ENCODE measurements at places on chromosomes 16 and 17. TPM values are rescaled to one million over a fixed set of nuclear protein-coding genes. Genes with fewer than 3 reads are reported as not detected.

The SLC52A1 gene
- 0.08 TPM for polyA plus RNA-seq

- DNase-seq = no peak
Measured at GRCh38 chr17:72165867-72166439, 45.1 kb downstream of the SOX9 start.

DNA sequence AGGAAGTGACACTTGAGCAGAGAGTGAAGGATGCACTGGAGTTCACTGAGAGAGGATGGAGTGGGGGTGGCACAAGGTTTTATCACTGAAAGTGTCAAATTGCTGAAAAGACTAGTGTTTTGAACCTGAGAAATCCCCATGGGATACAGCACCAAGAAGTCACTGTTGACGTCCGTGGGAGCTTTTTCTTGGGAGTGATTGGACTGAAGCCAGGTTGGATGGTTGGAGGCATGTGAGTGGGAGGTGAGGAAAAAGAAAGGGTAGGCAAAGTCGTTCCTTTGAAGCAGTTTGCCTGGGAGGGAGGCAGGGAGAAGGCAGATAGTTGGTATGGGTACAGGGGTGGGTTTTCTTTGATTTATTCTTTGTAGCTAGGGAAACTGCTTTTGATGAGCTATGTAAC, 39.9 kb upstream of the SDK2 start:
- no peak for DNase-seq

GRCh38 chr17:65953316-65954147, 238.4 kb downstream of the CEP112 start:
- DNase-seq = no peak

The RSAD1 gene
- polyA plus RNA-seq = 37.3 TPM

DNA sequence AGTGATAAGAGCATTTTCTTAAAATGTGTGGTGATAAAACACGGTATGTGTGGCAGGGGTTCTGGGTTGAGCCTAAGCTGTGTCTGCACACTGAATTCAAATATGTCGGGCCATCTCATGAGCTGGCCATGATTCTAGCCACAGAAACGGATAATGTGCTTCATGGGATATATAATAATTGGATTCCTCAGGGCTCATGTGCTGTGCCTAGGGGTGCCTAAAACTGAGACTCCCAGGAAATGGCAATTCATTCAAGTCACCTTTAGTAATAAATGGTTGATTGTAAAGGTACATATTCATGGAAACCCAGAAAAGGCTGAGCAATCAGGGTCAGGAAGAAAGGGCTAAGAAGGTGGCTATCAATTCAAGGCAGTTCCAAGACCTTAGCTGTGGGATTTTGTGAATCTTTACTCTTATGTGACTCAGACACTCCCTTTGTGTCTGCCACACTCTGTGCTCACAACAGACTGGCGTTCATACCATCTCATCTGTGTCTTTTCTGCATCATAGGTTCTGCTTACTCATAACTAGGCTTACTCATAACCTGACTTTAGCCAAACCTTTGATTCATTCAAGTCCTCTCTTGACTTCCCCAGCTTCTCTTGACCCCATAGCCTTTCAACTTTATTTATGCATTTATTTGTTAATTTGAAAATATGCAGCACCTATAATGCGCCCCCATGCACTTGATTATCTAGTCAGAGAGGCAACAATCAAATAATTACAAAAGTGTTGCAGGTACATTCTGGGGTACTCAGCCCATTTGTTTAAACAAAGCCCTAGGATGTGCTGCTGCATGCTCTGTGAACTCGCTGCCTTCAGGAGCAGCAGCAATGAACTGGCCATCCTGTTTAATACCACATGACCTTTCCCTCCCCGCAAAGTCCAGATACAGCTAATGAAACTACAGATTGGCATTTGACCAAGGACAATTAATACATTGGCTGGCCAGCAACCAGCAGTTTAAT, 28.4 kb upstream of the MED13 start:
- DNase-seq = no peak

The NEUROD2 gene
- polyA plus RNA-seq = 0.05 TPM

GRCh38 chr17:45410144-45411091, 22.3 kb downstream of the ARHGAP27 start:
- DNase-seq = no peak

DNA sequence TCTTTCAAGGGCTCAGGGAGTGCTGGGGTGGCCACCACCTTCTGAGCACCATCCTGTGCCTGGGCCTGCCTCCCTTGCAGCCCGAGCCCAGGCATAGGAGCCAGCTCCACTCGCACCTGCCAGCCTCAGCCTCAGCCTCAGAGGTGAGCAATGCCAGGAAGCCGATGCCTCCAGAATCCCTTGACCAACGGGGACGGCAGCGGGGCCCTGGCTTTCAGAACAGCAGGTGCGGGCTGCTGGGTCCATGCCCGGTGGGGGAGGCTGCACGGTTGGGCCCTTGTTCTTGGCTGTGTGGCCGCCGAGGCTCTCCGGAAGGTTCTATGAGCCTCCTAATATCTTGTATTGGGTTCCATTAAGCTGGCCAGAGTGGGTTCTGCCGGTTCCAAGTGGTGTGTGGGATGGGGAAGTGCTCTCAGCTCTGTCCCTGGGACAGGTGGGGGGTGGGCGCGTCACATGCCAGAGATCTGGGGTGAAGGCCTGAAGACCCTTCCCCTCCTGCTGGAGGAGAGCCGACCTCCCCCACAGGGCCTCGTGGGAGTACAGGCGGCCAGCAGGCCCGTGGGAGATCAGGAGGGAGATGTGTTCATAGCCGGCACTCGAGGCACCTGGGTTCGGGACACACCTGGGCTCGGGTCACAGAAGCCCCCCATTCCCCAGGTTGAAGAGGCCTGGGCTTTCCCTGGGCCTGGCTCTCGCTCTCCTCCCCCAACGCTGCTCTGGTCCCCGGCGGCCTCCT, 27.0 kb downstream of the NPTX1 start:
- DNase-seq = no peak

The LLGL2 gene
- polyA plus RNA-seq = 6.4 TPM

The TPSD1 gene
- polyA plus RNA-seq = 0.49 TPM

DNA sequence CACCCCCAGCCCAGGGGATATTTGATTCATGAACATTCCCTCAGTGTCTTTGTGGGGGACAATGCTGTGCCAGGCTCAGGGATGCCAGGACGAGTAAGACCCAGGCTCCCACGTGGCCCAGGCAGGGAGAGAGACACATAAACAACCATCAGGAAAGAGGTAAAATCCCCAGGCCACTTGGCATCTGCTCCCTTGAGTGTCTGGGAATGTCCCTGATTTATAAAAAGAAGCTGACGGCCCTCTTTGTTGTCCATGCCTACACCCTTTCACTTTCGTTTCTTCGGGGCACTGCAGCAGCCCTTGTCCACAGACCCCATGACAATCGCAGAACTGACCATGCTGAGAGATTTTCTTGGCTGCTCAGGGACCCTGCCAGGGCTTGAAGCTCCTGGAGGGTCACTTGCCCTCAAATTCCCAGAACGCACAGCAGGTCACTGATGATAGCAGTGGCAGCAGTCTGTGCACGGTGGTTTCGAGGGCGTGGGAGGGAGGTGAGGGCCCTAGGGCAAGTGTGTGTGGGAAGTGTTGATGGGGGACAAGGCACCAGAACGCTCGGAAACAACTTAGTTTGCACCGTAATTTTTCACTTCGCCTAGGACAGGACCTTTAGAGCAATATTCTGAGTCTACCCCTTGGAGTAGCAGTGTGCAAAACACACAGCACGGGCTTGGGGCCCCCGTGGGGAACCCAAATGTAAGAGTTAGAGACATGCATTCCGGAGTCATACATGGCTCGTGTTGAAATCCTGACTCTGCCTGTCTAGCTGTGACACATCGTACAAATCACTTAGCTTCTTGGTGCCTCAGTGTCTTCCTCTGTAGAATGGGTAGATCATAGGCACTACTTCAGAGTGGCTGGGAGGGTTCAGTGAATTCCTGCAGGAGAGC, 4.7 kb downstream of the NOD2 start:
- DNase-seq = no peak

DNA sequence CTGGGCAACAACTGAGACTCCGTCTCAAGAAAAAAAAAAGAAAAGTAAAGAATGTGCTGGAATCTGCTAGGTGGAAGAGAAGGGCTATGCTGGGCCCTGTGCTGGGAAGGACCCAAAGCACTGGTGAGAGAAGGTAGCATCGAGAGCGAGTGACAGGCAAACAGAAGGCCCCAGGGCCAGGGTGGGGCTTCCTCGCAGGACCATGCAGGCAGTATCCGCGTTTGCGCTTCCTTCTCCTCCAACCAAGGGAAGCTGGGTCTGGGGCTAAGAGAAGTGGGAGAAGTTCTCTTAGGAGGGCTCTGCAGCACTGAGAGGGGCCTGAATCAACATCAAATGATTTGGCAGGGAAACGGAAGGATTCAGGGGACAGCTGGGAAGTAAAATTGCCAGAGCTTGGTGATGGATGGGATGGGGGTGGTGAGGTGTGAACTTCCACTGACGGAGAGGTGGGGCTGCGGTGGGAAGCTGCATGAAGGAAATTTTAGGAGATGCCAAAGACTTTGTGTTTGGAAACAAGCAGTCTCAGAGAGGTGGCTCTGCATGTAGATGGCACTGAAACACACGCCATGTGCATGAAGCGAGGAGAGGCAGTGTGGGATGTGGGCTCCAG, 5.2 kb upstream of the ECI1 start:
- DNase-seq = no peak

DNA sequence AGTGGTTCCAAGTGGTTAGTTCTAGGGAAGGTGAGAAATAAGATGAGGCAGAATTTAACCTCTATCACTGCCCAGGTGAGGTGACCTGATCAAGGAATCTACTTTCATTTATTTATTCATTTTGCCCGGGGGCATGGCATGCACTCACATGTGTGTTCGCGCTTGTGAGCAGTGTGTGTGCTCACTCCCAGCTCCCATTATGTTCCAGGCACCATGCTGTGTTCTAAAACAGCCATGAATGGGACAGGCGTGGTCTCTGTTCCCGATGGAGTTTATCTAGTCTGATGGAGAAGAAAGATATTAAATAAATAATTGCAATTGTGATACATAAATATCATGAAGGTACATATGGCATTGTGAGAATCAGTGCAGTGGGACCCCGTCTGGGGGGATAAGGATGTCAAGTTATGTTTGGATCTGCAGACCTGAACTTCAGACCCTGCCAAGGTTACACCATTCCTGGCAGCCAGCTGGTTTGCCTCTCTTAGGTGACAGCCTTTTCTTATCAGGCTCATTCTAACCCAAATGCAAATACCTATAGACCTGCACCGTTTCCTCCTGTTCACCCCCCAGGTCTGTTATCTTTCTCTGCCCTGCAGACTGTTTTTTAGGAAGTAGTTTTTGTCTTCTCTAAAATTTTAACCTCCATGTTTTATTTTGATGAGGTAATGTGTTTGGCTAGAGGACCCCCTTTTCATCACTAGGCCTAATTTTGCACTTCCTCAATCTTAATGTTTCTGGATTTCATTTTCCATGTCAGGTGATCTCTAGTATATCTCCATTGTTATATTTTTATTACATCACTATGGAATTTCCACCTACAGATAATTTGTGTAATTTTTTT, 11.8 kb downstream of the CYB5B start:
- no peak for DNase-seq

- no peak for DNase-seq
Measured at GRCh38 chr16:61415126-61415525, 621.1 kb downstream of the CDH8 start.

The C16orf92 gene
- not detected for polyA plus RNA-seq

The ADAD2 gene
- 0.94 TPM for polyA plus RNA-seq

DNA sequence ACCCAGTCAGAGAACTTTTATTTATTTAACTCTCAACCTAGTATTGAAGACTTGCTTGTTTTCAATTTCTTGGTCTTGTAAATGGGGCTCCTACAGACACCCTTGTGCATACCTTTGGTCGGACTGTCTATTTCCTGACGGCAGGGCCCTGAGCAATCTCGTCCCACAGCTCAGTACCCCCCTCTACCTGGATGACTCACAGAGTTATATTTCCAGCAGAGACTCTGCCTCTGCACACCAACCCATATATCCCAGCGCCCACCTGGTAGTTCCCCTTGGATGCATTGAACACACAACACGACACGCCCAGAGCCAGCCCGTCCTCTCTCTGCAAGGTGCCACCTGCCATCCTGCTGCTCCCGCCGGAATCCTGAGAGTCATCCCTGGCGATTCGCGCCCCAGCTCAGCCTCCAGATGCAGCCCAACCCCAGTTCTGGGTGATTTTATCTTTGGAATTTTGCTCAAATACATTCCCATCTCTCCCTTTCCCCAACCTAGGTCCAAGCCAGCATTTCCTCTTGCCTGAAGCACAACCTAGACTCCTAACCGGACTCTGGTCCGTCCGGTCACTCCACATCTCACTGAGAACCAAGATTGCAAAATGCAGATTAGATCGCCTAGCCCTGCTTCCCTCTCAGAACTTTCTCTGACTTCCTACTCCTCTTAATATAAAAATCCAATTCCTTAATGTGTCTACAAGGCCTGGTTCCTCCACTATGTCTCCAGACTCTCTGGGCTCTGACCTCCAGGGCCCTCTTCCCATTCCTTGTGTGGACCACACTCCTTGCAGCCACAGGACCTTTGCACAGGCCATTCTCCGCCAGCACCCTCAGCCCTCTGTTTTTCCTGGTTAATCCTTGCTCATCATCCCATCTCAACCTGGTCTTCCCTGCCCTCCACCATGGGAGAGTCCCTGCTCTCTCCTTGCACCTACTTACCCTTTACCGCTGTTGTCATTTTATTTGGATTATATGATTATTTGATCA, 129.2 kb downstream of the SEC14L1 start:
- no peak for DNase-seq

DNA sequence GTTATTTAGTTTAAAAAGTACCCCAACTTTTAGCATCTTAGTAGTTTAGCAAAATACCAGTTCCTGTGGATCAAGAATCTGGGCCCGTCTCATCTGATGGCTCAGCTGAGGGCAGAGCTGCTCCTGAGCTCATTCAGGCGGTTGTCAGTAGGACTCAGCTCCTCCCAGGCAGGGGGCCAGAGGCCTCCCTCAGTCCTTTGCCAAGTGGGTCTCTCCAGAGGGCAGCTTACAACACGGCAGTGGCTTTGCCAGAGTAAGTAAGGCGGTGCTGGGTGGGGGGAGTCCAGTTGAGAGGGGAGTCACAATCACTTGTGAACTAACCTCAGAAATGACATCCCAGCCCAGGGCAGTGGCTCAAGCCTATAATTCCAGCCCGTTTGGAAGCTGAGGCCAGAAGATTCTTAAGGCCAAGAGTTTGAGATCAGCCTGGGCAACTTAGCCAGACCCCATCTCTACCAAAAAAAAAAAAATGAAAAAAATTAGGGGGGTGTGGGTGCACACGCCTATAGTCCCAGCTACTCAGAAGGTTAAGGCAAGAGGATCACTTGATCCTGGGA, 81.5 kb upstream of the MED9 start:
- DNase-seq = no peak

- no peak for DNase-seq
Measured at GRCh38 chr17:48543854-48544348, 1.0 kb downstream of the HOXB2 start.

- DNase-seq = no peak
Measured at GRCh38 chr16:7161891-7162290, 170.8 kb upstream of the RBFOX1 start.

DNA sequence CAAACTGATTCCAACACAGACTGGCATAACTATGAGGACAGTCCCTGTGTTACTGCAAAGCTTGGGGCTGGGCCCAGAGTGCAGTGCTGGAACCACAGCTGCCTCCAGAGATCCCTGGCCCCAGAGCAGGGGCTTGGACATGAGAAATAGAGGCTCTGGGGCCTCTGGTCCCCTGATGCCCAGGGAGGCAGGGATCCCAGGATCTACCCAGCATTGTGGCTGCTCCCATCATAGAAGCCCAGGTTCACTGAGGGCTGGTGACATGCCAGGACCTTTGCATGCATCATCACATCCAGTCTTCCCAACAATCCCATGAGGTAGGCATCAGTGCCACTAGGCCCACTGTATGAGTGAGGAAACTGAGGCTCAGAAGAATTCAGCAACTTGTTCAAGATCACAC, 95.8 kb downstream of the TMEM132E start:
- DNase-seq = no peak

The COTL1 gene
- 21.5 TPM for polyA plus RNA-seq

GRCh38 chr17:78257810-78258322, 26.4 kb downstream of the TMEM235 start:
- no peak for DNase-seq

All from forelimb muscle (tissue), 1 donor.